Aorta (tissue), 5 donors: ENCODE measurements at places on chromosomes 5 and 9.

GRCh38 chr5:21642312-21642711, 1210.8 kb downstream of the CDH12 start:
- DNase-seq, result no peak

DNA sequence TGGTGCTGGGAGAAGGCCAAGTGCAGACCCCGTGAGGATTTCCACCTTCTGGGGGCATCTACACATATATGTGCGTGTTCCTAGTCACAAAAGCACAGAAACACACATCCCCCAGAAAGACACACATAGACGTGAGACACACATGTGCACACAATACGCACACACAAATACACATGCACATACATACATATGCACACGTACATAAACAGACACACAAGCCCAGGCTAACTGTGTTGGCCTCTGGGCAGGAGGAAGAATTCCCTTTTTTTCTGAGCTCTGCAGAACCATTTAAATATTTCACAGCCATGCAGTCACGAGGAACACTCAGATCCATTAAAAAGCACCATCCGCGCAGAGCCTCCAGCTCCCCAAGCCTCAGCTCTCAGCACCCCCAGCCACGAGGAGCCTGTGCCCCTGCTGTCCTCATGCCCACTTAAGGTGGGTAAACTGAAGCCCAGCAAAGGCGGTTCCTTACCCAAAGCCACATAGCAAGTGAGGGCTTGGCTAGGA, 5.3 kb downstream of the NINJ1 start:
- peak; percentile 51 for DNase-seq

DNA sequence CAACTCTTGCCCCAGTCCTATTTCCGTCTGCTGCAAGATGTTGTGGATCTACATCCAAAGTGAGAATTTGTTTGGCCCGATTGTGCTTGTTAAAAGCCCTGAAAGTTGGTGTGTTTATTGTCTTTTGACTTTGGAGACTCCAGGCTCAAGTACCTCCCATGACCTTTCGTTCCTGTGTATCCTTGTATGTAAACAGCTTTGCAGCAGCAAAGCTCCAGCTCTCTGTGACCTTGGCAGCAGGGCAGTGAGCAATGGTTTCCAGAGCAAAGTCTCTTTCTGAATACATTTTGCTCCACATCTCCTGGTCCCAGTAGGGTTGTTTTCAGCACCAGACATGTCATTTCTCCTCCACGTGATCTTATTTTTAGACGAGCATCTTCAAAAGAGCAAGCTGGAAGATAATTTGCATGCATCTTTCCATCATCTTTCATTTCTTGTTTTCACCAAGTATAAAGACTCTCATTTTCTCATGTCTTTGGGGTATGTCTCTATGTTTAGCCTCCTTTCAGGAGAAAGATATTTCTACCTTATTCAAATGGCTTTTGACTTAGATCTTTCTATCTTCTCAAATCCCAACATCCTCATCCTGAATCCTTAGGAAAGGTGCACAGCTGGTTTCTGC, 68.1 kb upstream of the ERCC6L2 start:
- DNase-seq, result no peak

DNA sequence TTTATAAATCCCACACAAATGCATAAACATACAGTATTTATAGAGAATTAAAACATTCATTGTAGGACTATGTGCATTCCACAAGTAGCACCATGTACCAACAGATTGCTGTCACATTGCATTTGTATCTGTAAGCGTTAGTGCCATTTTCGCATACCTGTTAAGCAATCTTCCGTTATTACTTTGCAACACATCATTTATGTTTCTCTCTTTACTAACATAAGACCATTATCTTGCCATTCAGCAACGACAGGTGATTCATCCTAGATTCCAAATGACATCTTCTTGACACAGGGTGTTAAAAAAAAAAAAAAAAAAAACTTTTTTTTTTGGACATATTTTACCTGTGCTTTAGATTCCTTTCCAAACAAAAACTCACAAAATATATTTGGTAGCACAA, 511.8 kb downstream of the ELAVL2 start:
- no peak for DNase-seq

- peak; percentile 59 for DNase-seq
These were observed 36.4 kb upstream of the ADAMTSL1 start for GRCh38 chr9:18437315-18438201.

GRCh38 chr5:79119486-79119885, 7.9 kb downstream of the BHMT start:
- DNase-seq, result no peak

- DNase-seq, result no peak
These were observed 79.4 kb downstream of the FBXL7 start for GRCh38 chr5:15579193-15579990.
